Fibroblast of skin of right biceps (primary cell): ENCODE measurements at places on chromosomes 5 and 9.

GRCh38 chr5:66789434-66789833 lies 193.2 kb downstream of the MAST4 start:
- DNase-seq: no peak

DNA sequence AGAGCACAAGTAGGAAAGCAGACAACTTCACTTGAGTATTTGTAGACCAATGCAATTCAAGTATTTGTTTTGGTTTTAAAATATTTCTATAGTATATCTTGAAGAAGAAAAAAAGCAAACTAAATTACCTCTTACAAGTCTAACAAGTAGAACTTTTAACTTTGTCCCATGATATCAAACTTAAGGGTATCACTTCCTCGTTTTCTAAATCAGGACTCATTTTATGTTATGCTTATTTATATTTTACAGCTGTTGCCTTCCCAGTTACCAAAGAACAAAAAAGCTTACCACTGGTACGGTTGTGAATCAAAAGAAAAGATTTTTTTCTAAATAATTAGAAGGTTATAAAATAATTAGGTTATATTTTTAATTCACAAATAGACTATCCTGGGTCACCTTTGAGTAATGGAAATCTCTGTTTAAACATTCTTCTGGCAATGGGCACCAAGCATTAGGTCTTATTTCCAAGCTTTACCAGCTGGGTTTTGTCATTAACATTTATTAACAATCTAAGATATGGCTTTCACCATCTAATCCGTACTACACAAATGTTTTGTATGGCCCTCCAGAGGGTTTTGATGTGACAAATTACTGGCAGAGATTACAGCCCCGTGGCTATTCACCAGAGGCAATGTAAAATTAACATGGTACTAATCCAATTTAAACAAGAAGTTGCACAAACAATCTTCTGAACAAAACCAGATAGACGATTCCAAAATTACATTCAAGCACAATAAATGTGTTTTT lies 63.6 kb downstream of the CEP120 start:
- DNase-seq: peak; percentile 2

GRCh38 chr9:134547161-134548100 lies 94.2 kb upstream of the COL5A1 start:
- DNase-seq: no peak

DNA sequence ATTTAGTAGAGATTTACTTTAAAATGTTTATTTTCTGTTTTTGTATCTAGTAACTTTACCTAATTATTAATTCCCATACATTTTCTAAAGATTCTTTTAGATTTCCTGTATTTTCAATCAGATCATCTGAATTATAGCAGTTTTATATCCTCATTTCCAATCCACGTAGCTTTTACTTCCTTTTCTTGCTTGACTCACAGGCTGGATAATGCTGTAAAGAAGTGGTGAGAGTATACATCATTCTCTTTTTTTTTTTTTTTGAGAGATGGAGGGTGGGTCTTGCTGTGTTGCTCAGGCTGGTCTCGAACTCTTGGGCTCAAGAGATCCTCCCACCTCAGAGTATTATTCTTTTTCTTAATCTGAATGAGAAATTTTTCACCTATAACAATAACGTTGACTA lies 11.2 kb upstream of the SETX start:
- DNase-seq: no peak

GRCh38 chr5:64077589-64077988 lies 88.1 kb upstream of the RNF180 start:
- no peak for DNase-seq

DNA sequence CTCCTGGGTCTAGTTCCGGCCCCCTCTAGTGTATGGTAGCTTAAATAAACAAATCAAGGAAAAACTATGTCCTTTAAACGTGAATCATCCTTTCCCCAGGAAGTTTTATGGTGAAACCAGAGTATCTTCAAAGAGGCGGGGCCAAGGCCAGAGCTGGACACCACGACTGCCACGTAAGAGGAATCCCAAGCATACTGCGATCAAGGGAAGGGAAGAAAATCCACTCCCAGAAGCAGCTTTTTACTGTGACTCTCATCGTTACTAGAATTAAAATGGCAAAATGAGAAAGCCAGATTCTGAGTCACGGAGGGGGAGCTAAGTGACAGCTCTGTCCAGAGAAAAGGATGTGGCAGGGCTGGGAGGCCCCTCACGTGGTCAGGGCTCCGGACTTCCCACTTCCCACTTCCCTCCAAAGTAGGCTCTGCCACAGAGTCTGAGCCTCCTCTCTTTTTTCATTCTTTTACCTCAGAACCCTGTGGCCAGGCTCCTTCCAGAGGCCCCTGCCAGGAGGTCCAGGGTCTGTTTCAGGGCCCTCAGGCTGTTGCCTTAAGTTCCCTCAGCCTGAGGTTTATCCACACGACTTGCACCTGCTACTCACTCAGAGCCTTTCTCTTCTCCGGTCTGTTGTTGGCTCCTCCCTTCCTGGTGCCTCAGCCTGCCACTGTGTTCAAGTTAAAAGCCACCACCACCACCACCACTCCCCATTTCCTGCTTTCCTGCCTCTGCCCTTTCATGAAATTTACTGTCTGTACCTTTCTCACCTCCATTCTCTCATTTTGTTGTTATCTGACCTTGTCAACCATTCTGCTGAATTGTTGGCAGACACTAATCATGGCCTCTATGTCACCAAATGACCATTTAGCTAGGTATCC lies 1.4 kb upstream of the GLRX start:
- peak; percentile 88 for DNase-seq

GRCh38 chr5:51632793-51633192 lies 249.5 kb downstream of the ISL1 start:
- DNase-seq: no peak

GRCh38 chr9:106775960-106776359 lies 87.0 kb upstream of the ZNF462 start:
- DNase-seq: no peak

DNA sequence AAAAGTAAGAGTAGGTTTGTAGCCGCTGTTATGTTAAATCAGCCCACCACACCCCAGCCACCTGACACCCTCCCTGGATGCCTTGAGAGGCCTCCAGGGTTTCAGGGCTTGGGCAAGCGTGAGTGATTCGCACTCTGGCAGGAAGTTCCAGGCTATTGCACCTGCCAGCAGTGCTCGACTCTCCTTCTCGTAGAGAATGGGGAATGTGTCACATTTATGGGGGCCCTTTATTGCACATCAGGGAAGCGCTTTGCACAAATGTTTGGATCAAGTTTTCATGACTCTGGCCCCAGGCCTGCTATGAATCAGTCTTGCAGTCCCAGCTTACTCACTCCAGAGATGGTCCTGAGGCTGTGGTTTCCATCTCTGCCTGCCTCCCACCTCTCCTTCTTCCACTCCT lies 66.1 kb upstream of the ADRA1B start:
- DNase-seq: peak; percentile 84

- DNase-seq: no peak
Observed at GRCh38 chr9:77018058-77018968, 1.1 kb upstream of the FOXB2 start.

DNA sequence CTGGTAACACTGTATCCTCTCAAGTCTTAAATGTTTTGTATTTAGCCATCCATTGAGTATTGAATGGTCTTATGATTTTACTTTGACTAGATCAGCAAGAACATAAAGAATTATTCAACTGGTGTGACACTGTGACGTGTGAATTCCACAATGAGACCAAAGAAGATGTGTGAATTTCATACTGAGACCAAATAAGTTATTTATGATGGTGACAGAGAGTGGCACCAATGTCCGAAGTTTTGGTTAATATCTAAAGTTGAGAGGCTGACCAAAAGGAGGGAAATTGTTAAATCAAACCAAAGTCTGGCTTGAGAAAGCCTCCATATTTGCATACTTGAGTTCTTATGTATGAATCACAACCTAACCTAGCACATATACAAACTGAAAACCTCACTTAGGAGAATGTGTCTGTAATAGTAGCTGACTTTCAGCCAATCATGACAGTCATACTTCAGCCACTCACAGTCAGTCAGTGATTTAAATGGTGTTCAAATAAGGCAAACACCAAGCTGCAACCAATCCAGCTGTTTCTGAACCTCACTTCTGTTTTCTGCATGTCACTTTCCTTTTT lies 31.5 kb upstream of the FAM170A start:
- DNase-seq: no peak

- no peak for DNase-seq
Observed at GRCh38 chr9:134287591-134288491, 38.4 kb upstream of the RXRA start.

DNA sequence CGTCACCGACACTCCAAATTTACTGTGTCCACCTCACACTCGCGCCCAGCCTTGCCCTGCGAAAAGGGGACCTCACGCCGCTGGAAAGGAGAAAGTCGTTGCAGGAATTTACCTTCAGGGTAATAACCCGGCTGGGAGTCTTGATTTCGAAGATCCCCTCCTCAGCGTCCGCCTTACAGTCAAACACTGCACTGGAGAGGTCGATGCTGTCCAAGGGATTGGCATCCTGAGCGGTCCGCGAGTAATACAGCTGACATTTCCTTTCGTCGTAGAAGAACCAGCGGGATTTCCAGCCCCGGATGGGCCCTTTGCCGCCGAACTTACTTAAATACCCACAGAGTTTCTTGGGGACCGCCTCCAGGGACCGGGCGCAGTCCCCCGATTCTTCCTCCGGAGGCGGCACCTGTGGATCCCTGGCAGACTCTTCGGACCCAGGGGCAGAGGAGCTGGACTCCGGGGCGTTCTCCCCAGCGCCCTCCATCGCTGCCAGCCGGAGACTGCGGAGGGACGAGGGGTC lies 330 bp downstream of the TBC1D2 start:
- DNase-seq: peak; percentile 47

DNA sequence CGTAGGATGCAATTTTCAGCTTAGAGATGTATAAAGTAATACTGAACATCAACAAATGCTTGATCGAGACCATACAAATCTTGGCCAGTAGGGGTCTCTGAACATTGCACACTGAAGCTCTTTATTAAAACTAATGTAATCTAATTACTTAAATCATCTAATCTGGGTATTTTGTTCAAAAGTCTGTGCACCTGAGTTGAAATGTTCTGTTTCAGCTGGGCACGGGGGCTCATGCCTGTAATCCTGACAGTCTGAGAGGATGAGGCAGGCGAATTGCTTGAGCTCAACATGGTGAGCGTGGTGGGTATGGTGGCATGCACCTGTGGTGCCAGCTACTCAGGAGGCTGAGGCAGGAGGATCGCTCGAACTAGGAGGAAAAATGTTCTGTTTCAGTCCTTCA lies 41.0 kb downstream of the ESM1 start:
- peak; percentile 38 for DNase-seq

DNA sequence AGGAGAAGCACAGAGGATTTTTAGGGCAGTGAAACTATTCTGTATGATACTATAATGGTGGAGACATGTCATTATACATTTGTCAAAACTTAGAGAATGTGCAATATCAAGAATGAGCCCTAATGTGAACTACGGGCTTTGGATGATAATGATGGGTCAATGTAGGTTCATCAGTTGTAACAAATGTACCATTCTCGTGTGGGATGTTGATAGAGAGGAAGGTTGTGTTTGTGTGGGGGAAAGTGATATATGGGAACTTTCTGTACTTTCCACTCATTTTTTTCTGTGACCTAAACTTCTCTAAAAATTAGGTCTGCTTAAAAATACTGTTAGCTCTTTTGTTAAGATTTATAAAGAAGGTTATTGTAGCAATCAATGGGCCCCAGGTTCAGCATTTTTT lies 138.9 kb downstream of the SPATA31D1 start:
- DNase-seq: no peak

GRCh38 chr5:38603691-38604090 lies 47.2 kb upstream of the LIFR start:
- DNase-seq: peak; percentile 28

DNA sequence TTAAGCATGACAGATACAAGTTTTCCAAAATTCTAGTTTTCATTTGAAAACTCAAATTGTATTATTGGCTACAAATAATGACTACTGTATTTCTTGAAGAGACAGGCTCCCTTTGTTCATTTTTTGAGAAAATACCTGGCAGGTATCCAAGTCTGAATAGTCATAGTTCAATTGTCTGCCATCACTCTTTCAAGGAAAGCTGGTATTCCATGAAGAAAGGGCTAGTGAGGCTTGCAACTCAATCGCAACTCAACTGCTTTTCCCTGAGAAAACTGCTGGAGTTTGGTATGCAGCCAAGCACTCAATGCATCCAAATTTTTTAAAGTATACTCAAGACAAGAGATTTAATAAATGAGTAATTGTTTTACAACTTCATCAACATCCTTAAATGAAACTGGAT lies 61.4 kb upstream of the TRIO start:
- peak; percentile 62 for DNase-seq

GRCh38 chr9:74770508-74771261 lies 117.0 kb downstream of the TRPM6 start:
- peak; percentile 20 for DNase-seq

GRCh38 chr5:53482717-53483638 lies 2.5 kb downstream of the FST start:
- DNase-seq: peak; percentile 44

- no peak for DNase-seq
Observed at GRCh38 chr5:65243161-65243560, 238.6 kb downstream of the ADAMTS6 start.

DNA sequence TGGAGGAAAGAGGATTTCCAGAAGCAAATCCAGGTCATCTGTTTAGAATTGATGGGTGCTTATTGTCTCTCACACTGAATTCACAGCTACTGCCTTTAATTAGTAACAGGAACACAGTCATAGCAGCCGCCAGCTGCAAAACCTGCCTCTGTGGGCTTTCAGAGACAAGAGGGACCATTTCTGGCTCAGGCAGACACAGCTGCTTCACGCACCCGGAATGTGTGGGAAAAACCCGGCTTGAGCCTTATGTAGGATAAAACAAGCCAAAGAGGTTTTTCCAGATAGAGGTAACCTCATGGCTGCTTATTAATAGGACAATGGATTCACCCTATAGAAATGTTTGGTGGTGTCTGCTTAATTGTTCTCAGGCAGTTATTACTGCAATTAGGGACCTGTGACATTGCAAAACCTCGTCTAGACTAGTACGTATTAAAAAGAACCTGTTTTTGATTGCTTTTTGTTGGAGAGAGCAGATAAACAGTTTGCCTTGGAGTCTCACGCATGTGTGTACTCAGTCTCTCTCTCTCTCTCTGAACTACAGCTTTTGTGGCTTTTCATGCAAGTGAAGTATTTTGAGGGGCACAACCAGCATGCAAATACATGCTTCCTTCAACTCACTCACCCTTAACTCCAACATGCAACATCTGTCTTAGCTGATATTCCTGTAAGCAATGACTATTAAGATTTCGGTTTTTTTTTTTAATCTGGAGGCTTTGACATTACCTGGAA lies 302.7 kb downstream of the PLK2 start:
- peak; percentile 65 for DNase-seq

GRCh38 chr9:83649080-83649479 lies 26.1 kb downstream of the IDNK start:
- DNase-seq: peak; percentile 41

DNA sequence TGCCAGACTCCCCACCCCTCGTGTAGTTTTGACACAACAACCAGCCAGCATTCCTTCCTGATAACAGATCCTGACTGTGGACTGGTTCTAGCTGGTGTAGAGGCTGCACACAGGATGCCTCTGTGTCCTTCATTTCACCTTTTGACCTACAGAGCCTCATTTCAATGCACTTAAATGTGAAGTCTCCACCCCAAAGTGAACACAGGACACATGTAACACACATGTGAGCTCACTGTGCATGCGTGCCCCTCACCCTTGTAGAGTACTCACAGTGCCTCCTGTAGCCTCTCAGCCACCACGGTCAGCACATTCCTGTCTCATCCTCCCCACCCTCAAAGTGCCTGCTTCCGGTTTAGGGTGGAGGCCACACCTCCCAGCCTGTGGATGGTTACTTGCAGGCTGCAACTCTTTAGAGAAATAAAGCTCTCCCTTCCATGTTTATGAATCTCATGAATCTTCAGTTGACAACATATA lies 11.6 kb upstream of the NKD2 start:
- DNase-seq: peak; percentile 53

GRCh38 chr5:145978171-145978570 lies 41.8 kb downstream of the SH3RF2 start:
- no peak for DNase-seq

GRCh38 chr5:102511666-102512065 lies 12.9 kb upstream of the SLCO6A1 start:
- DNase-seq: peak; percentile 30
